ENCODE measurements at places on chromosomes 16 and 17.

DNA sequence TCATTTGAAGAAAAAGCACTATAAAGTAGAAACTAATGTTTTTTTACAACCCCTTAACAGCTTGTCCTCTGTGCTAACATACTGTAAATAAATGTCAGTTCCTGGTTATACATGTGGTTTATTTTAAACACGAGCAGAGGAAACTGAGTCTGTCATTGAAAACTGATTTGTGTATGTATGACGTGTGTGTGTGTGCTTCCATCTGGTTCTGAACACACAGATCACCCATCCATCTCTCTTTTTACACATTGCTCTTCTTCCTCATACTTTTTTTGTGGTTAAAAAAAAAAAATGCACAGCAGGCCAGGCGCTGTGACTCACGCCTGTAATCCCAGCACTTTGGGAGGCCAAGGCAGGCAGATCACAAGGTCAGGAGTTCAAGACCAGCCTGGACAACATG, 49.5 kb downstream of the ZNF423 start:
- no peak for DNase-seq

DNA sequence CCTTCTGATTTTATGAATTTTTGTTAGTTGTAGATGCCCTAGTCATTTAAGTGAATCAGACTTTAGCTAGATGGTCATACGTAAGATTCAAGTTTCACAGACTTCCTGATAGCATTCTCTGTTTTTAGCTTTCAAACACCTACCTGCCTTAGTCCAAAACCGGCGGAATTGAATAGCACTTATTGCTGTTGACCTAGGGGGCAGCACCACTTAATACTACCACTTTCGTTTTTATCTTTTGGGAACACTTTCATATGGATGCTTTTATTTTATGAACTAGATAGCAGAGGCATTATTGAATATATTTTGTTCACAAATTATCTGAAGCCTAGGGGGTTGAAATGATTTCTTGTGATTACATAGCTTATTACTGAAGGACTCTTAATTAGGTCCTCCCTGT, 31.5 kb downstream of the TADA2A start:
- DNase-seq: no peak

DNA sequence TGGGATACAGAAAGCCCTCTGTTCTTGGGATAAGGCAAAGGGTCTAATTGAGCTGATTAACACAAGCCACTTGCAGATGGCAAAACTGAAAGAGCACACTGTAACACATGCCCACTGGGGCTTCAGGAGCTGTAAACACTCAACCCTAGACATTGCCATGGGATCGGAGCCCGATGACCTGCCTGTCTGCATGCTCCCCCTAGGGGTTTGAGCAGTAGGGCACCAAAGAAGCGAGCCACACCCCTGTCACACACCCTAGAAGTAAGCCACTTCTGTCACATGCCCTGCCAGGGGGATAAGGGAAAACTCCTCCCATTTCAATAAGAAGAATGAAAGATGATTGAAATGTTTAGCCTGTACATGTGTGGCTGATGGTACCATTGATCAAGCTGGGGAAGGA, 81.3 kb upstream of the IRX6 start:
- no peak for DNase-seq

- no peak for DNase-seq
These were observed 207.1 kb upstream of the ASIC2 start for GRCh38 chr17:33500151-33500550.

DNA sequence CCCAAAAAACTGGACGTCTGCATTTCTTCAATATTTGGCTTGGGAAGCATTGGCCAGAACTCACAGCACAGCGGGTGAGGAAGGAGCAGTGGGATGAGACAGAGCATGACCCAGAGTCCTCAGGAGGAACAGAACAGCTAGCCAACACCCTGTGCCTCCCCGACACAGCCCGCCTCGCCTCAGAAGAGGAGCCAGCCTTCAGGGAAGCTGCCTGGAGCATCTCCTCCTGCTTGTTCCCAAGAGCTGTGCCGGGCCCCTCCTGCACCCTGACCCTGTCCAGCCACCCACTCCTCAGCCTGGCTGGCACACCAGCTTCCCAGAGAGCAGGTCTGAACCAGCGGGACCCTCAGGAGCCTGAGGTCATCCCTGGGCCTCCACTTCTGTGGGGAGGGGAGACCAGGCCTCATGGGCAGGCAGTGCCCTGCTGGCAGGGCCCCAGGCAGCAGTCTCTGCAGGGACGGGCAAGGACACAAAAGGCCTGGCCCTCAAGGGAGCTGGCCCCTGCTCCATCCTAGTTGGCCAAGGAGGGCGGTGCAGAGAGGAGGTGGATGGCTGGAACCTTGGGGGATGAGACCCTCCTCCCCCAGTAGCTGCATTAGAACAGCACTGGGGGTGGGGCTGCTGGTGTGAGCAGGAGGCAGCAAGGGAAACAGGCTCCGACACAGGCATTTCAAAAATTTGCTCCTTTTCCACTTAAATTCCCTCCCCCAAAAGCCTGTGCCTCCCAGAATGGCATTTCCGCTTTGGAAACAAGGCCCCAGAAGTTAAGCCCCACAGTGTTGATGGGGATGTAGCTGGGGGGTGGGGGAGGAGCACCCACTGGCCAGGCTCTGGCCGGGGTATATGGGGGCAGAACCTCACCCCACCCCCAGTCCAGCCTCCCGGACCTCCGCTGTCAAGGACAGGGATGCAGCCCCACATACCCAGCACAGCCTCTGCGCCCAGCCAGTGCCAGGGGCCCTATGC, 1.8 kb upstream of the BCAR1 start:
- no peak for DNase-seq

DNA sequence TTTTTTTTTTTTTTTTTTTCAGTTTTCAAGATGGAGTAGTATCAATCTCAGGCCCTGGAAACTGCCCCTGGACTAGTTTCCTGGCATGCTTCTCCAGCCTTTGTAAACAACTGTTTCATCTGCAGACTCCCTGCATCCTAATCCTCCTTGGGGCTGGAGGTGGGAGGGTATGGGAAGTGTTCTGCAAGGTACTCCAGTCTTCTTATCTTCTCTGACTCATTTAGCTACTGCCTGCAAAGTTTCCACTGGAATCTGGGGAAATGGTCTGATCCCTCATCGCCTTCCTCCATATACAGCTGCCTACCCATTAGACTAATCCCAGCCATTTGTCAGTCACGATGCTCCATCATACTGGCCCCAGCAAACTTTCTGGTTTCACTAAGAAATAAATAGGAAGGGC, 21.5 kb downstream of the COPZ2 start:
- no peak for DNase-seq

GRCh38 chr17:68600931-68601564, at the start of gene FAM20A:
TSS of gene FAM20A (minus strand) at chr17:68601367. CDS start at chr17:68600666, 701 bp downstream.
- DNase-seq: no peak

- no peak for DNase-seq
These were observed 753.2 kb upstream of the EEF2KMT start for GRCh38 chr16:5850632-5851392.

GRCh38 chr16:67104061-67104460, 5.7 kb upstream of the PHAF1 start:
- DNase-seq: no peak

DNA sequence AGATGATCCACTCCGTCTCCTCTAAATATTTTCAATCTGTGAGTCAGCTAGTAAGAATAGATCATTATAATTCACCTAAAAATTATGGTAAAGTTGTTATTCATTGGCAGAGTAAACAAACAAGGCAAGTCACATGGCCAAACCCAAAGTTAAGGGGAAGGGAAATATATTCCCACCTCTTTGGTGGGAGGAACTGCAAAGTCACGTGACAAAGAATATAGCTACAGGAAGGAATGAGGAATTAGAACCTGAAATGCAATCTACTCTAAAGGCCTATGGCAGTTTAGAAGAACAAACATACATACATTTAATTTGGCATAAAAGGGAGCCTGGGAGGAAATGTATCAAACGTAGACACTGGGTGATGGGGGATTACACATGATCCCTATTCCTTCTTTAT, 48.9 kb downstream of the NOG start:
- DNase-seq: no peak

DNA sequence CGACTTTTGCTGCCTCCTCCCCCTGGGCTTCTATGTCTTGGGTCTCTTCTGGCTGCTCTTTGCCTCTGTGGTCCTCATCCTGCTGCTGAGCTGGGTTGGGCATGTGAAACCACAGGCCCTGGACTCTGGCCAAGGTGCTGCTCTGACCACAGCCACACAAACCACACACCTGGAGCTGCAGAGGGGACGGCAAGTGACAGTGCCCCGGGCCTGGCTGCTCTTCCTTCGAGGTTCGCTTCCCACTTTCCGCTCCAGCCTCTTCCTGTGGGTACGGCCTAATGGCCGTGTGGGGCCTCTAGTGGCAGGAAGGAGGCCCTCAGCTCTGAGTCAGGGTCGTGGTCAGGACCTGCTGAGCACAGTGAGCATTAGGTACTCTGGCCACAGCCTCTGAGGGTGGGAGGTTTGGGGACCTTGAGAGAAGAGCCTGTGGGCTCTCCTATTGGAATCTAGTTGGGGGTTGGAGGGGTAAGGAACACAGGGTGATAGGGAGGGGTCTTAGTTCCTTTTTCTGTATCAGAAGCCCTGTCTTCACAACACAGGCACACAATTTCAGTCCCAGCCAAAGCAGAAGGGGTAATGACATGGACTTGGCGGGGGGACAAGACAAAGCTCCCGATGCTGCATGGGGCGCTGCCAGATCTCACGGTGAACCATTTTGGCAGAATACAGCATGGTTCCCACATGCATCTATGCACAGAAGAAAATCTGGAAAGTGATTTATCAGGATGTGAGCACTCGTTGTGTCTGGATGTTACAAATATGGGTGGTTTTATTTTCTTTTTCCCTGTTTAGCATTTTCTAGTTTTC, 2.3 kb downstream of the GP1BA start:
- no peak for DNase-seq

GRCh38 chr16:56518425-56518824, 1.4 kb downstream of the BBS2 start:
- no peak for DNase-seq

DNA sequence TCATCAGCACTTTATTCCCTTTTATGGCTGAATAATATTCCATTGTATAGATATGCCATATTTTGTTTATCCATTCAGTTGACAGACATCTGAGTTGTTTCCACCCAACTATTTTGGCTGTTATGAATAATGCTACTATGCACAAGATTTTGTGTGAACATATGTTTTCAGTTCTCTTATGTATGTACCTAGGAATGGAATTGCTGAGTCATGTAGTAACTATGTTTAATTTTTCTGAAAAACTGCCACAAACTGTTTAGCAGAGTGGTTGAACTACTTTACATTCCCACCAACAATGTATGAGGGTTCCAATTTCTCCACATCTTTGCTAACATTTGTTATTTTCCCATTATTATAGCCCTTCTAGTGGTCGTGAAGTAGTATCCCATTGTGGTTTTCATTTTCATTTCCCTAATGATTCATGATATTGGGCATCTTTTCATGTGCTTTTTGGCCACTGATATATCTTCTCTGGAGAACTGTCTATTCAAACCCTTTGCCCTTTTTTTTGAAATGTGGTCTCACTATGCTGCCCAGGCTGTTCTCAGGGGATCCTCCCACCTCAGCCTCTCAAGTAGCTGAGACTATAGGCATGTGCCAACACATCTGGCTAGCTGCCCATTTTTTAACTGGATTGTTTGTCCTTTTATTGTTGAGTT, 26.3 kb downstream of the SMURF2 start:
- no peak for DNase-seq

DNA sequence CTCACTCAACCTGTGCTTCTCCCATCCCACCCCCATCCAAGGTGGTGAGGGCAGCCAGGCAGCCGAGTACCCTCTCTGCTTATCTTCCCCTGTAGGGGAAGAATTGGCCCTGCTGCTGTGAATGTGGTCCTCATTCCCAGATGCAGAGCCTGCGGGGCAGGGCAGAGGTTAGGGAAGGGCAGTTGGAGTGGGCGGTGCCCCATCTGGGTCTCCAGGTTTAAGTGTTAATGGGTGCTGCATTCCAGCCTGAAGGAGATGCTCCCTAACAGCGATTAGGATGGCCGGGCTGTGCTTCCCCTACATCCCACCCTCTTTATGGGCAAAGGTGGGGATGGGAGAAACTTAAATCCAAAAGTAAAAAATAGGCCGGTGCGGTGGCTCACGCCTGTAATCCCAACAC, 12.1 kb downstream of the TMEM95 start:
- DNase-seq: no peak

DNA sequence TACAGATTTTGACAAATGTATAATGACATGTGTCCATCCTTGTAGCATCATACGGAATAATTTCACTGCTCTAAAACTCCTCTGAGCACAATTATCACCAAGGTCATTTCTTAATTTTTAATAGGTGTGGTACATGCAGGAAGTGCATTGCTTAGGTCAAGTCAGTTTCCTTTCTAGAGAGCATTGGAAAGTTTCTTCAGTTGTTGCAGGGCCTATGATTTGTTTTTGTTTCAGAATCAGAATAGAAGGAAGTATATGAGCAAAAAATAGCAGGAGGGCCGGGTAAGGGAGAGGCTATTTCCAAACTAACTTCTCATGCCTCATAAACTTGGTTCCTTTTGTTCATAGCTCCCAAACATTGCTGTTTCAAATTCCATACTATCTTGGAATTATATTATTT, 24.0 kb upstream of the SLFN5 start:
- no peak for DNase-seq

GRCh38 chr16:48409839-48410632, 24.8 kb upstream of the SIAH1 start:
- no peak for DNase-seq

DNA sequence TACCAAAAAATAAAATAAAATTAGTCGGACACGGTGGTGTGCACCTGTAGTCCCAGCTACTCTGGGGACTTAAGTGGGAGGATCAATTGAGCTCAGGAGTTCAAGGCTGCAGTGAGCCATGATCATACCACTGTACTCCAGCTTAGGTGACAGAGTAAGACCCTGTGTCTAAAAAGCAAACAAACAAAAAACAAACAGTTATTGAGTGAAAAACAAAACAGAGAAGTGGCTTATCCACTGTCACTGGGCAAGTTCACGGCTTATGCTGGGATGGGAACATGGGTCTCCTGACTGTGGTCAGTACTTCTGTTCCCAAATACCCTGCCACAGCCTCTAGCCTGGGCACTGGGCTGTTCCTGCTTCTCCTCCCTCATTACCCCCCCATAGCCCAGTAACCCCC, 9.5 kb upstream of the GRN start:
- no peak for DNase-seq

GRCh38 chr17:59416184-59416583, 84.7 kb downstream of the YPEL2 start:
- no peak for DNase-seq

DNA sequence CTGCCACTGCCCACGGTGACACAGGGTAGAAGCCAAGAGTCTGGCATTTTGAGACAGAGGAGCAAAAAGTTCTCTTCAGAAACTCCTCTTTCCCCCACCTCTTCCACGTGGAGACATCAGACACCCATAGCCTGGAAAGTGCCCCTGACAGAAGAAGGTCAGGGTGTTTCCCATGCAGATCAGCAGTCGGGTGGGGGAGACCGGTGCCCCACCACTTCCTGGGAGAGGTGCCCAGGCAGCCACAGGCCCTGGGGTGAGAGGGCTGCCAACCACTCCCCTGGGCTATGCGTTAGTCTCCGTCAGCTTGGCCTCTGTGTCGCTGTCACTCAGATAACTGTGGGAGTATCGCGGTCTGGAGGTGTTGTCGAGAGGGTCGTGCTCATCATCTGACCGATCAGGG, 31.5 kb downstream of the PIPOX start:
- no peak for DNase-seq

GRCh38 chr17:8922928-8923327, 42.6 kb downstream of the PIK3R5 start:
- DNase-seq: no peak

Data from NCI-H1417 treated with DMSO at 0.1 percent for 48 hours (cell line).